ENCODE measurements at places on chromosomes 11 and 22.

- peak; percentile 52 for DNase-seq
These were observed 75.9 kb downstream of the FAM83F start for GRCh38 chr22:40070701-40071100.

DNA sequence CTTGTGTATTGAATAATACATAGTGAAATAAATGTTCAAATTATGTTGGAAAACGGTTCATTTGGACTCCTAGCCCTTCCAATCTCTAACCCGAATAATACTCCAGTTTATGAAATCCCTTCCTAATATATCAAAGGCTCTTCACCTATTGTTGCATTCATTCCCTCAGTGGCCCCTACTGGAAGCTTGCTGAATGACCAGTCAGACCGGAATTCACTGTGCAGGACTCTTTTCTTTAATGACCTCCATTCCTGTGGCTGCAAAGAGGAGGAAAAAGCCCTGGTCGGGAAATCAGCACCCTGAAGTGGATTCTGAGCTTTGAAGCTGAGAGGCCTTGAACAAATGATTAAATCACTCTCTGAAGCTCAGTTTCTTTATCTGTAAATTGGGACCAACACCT is 19.1 kb upstream of the RCN1 start:
- DNase-seq: peak; percentile 66

DNA sequence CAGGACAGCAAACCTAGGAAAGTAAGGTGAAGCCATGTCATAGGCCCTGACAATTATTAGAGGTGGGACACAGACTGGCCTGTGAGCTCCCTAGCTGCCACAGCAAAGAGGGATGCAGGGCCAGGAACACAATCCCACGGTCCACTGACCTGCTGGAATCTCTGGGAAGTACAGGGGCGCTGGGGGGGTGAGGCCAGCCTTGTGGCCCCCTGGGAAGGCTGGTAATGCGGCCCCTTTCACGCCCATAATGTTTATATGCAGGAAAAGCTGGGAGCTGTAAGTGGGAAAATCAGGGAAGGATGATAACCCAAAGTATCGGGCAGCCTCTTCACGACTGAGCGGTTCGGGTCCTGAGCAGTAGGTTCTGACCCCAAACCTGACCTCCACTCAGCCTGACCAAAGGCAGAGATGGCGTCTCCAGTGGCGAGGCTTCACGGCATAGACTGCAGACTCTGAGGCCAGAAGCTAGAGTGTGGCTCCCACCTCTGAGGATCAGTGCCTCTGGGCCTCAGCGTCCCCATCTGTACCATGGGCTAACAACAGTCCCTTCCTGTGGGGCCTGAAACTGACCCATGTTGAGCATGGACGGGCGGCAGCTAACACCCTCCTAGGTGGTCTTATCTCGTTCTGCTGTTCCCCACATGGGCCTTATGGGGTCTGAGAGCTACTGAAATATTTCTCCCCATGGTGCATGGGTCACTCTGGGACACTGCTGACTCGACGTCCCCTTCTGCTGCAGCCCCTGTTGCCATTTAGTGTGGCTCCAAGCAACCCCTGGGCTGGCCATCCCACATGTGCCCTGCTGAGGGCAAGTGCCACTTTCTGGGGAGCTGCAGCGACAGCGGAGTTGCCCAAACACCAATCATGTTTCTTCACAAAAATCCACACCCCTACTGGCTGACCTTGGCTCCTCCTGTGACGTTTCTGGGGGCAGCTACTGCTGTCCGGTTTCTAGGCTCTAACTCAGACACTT is 101.8 kb downstream of the PHF21B start:
- DNase-seq: no peak

DNA sequence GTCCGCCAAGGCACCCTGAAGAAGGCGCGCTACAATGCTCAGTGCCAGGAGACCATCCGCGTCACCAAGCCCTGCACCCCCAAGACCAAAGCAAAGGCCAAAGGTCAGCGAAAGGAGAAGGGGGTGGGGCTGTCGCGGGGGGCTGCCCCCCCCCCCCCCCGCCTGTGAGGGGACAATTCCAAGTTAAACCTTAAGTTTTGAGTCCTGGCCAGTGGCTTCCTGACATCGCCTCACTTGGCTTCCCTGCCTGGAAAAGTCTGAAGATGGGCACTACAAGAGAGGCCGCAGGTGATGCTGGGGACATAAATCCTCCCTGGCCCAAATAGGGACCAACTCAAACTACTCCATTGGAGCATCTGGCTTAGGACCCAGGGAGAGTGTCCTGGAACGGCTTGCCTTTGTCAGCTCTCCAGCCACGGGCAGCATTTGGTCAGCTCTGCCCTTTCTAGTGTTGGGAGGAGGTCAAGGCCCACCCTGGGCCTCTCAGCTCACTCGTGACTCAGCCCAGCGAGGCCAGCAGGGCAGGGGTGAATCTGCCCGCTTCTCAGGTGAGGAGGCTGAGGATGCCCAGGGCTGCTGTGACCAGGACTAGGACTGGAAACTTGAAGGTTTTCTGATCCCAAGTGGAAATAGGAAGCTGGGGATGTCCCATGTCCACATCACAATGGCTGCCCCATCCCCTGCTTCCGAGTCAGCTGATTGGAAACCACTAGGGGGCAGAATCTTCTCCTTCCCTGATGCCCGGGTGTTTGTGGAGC is 1.4 kb downstream of the MDK start:
- DNase-seq: no peak

DNA sequence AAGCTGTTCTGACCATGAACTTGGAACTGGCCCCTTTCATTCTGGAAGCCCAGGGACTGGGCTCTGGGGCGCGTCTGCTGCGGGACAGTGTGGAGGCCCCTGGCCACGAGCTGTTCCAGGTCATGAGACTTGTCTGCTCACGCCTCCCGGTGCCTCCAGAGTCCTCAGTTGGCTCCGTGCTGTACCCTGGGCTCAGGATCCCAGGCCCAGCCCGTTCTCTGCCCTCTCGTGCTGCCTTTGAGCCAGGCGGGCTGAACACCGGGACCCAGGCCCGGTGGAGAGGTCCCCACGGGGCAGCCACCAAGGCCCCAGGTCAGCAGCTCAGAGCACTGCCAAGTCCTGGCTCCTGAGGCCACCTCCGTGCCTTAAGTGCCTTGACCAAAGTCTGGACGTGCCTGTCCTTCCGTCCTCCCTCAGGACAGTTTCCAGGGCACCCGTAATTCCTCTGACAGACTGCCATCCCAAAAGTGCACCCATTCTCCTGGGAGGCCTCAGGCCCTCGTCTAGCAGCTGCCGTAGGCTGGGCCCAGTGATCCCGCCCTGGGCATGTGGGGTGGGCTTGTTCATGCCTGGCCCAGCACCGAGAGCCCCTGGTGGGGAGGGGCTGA is 36.3 kb upstream of the PPARA start:
- no peak for DNase-seq

- DNase-seq: no peak
These were observed 43.0 kb downstream of the MMP20 start for GRCh38 chr11:102582140-102582539.

DNA sequence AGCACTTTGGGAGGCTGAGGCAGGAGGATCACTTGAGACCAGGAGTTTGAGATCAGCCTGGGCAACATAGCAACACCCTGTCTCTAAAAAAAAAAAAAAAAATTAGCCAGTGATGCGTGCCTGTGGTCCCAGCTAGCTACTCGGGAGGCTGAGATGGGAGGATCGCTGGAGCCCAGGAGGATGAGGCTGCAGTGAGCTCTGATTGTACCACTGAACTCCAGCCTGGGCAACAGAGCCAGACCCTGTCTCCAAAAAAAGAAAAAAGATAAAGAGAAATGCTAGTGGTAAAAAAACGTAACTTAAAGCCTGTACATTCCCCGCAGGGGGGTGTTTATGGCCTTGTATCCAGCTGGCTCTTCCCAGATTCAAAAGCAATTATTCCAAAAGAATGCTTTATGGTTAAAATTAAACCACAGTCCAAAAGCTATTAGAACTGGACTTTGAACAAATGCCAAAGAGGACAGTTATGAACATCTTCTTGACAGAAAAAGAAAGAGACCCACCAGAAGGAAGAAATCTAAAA is 16.4 kb upstream of the SNX32 start:
- DNase-seq: peak; percentile 11

DNA sequence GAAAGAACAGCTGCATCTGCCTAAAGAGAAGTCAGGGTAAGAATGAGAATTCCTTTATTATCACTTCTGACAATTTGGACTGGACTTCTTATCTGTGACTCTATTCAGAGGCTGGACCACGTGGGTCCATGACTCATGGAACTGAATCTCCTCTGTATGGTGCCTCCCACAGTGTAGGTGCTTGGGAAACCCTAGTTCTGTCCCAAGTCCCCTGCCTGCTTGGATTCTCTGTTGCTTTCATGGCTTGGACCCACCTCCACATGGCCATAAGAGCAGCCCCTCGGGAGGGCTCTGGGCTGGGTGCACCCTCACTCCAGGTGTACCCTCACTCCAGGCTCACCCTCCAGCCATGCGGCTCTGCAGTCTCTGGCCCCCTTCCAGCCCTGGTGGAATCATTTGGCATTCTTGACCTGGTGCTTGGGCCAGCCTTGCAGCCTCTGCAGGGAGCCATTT is 153.4 kb downstream of the CACNA1I start:
- DNase-seq: no peak

DNA sequence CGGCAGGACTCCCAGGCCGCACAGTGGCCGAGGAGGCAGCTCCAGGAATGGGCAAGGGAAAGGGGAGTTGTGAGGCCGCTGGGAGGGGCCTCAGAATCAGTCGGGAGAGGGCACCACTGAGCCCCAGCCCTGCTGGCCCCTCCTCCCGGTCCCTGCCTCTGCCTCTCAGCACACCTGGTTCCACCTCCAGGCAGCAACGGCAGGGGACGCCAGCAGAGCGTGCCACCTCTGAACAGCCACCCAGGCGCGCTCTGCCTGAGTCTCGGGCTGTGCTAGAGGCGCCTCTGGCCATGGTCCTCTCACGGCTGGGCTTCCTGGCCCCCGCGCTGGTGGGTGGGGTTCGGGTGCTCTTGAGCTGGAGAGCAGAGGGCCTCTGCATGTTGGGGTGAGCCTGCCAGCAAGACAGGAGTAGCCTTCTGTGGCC is 33.0 kb downstream of the MOB2 start:
- DNase-seq: peak; percentile 7

GRCh38 chr11:20022363-20023081 is 137.8 kb downstream of the DBX1 start:
- DNase-seq: peak; percentile 84

- no peak for DNase-seq
These were observed 95.7 kb downstream of the SCN3B start for GRCh38 chr11:123558536-123559315.

DNA sequence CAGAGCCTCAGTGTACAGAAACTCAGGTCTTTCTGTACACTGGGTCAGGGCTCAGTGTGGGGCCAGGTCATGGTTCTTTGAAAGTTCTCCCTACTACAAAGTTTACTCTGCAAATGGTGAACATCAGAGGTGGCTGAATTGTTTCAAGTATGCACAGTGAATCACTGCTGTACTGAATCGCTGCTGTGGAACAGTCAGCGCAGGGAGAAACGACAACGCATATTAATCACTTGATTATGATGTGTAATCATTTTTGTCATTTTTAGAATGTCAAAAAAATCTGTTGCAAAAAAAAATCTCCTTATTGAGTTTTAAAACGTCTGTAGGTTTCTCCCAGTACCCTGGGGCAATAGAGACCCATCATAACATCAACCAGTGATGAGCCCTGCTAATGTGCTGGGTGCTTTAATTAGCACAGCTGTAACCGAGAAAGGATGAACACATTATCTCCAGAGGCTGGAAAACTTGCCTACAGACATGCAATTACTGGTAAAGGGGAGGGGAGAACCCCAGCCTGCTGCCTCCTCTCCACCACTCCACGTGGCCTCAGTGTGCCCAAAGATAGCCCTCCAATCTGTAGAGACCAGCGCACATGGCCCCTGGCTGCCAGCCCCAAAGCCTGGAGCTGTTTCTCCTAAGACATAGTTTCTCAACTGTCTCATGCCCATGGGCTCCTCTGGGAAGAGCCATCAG is 12.8 kb downstream of the ARRB1 start:
- peak; percentile 67 for DNase-seq

GRCh38 chr11:42234451-42234951 is 775.0 kb upstream of the LRRC4C start:
- DNase-seq: peak; percentile 7

- no peak for DNase-seq
These were observed 1.3 kb upstream of the RFPL2 start for GRCh38 chr22:32205974-32206773.

DNA sequence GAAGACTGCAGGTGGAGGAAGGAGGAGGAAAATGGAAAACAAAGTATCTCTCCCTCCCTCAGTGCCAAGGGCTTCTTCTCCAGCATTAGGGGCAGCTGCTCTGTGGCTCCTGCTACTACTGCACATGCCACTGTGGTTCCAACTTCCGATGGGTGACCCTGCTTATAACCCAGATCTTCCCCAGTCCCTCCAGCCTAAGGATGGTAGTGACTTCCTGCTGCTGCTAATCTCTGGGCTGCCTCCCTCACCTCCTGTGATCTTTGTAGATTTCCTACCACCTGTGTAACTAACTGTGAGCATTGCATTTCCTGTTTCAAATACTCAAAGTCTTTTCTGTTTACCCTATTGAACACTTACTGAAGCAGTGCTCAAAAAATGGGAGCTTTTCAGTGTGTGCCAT is 28.7 kb upstream of the TRPC6 start:
- no peak for DNase-seq

DNA sequence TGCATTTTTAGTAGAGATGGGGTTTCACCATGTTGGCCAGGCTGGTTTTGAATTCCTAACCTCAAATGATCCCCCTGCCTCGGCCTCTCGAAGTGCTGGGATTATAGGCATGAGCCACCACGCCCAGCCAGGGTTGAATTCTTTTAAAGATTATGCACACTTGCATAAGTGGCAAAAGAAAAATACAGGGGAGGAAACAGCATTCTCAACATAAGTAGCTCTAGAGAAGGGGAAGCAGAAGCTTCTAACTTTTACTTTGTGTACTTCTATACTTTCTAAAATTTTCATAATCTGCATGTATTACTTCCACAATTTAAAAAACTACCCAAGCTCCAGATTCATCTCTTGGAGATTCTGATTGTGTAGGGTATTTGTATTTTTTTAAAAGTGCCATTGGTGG is 108.0 kb downstream of the SLC1A2 start:
- no peak for DNase-seq

GRCh38 chr11:105033781-105034180 is 1.2 kb downstream of the CASP1 start:
- DNase-seq: no peak

DNA sequence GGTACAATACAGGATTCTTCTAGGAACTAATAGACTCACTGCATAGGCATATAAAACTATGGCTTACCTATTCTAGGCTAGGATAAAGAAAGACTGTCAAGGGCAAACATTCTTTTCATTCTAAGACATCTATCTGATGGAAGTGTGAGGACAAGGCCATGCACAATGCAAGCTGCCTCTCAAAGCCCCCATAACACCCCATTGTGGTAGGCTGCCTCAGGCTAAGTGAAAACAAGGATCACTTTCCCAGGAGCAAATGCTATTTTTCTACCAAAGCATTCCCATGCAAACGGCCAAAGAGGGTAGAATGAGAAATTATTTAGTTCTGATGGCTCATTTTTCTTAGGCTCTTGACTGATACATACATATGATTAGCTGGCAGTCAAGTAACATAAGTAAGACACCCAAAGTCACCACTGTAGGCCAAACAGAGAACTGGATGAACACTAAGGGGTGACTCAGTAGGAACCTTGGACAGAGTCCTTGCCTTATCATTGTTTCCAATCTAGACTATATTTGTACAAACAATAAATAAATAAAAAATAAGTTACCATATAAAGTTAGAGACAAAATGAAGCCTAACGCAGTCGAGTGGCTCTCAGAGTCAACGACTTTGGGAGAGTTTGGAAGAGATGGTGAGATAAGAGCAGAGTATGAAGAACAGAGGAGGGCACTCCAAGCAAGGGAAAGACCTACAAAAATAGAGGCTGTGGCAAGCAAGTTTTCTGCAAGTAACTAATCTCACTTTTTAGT is 303.6 kb downstream of the SBF2 start:
- DNase-seq: no peak

All from renal cortical epithelial cell (primary cell).